ENCODE measurements at places on chromosomes 6 and 20. TPM values are rescaled to one million over a fixed set of nuclear protein-coding genes. Genes with fewer than 3 reads are reported as not detected.

LY86 gene
- 2.2 TPM for total RNA-seq

POM121L2 gene
- total RNA-seq, result not detected

GRIK2 gene
- under 0.01 TPM for total RNA-seq

IRAK1BP1 gene
- 4.6 TPM for total RNA-seq

FAM83D gene
- total RNA-seq, result 9.4 TPM

LRFN2 gene
- total RNA-seq, result 0.27 TPM

RBBP8NL gene
- not detected for total RNA-seq

BPI gene
- 0.27 TPM for total RNA-seq

NOL4L gene
- 34.5 TPM for total RNA-seq

ANKRD60 gene
- total RNA-seq, result not detected

TMC2 gene
- total RNA-seq, result not detected

KIFC1 gene
- 4.8 TPM for total RNA-seq

MYH7B gene
- total RNA-seq, result 0.54 TPM

SLCO4A1 gene
- total RNA-seq, result 15.3 TPM

WFDC2 gene
- total RNA-seq, result not detected

SLC2A10 gene
- total RNA-seq, result 5.1 TPM

MYB gene
- total RNA-seq, result 250 TPM

RGL2 gene
- total RNA-seq, result 35.5 TPM

CRISP3 gene
- under 0.01 TPM for total RNA-seq

TBC1D32 gene
- 7.5 TPM for total RNA-seq

MED23 gene
- total RNA-seq, result 19.7 TPM
